SK-N-DZ (cell line): ENCODE measurements at places on chromosomes 1 and 21.

GRCh38 chr1:201016943-201017827, 6.3 kb downstream of the KIF21B start:
- peak; percentile 67 for DNase-seq

DNA sequence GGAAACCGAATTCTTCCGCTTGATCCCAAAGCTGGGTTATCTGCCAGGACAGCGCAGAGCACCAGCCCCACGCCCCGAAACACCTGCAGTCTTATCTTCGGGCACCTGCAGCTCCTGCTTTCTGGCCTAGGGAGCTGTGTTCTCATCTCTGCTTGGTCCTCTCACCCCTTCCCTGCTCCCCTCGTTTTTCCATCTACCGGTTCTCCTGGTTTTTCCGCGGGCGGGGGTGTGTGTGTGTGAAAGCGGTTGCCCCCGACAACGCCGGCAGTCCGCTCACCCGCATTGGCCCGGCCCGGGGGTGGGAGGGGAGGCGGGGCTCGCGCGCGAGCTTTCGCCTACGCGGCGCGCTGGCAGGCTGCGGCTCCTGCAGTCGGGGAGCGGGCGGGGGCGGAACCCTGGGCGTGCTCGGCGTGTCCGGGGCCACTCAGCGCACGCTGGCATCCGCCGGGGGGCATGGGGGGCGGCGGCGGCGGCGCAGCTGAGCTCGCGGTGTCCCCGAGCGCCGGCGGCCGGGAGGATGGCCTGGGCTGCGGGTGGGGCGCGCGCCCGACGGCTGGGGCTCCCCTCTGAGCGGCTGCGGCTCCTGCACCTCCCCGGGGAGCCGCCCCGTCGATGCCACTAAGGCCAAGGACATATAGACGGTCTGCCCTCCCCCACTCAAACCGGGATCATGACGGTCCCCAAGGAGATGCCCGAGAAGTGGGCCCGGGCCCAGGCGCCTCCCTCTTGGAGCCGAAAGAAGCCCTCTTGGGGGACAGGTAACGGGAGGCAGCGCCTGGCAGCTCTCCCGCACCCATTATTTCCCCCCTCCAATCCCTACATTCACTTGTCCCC, 3.2 kb downstream of the ATP8B2 start:
- DNase-seq, result no peak

GRCh38 chr21:34504595-34504994, 7.4 kb downstream of the KCNE1 start:
- no peak for DNase-seq

DNA sequence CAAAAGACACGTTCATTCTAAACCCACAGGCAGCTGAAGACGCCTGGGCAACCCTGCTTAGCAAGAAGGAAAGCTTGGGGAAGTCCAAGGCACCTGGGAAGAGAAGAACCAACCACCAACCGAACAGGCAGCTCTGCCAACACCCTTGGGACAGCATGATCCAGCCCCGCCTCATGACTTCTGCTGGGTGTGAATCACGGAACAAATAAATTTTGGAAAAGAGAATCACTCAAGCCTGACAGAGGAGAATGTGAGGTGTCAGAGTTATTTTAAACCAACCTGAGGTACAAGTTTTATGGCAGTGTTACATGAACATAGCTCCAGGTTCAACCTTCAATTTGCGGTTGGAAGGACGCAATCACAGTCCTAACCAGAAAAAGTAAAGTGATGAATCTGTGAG, 10.0 kb upstream of the PADI4 start:
- no peak for DNase-seq

DNA sequence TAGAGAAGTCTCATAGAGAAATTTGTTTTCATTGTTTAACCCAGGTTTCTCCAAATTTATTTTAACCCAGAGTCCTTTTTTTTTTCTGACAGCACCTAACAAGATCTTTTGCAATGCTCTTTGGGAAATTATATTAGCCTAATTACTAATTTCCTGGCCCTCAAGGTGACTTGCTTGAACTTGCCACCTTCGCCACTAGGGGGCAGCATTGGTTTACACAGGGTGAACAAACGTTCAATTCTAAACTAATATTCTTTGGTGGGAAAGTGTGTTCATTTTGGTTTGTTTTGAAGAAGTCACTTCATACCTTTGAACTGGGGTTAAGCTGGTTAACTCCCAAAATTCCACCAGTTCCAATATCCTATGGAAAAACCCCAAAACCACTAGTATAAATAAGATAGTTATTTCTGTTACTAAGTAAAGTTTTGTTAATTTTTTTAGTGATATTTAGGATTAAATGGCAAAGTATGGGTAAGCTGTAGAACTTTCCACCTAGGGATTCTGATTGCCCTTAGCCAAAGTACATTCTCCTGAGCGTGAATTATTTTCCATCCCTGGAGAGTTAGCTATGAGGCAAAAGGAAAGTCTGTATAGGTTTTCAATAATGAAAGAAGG, 13.0 kb downstream of the CCDC190 start:
- DNase-seq, result peak; percentile 71

GRCh38 chr1:203504400-203505250, 10.7 kb downstream of the OPTC start:
- peak; percentile 63 for DNase-seq

DNA sequence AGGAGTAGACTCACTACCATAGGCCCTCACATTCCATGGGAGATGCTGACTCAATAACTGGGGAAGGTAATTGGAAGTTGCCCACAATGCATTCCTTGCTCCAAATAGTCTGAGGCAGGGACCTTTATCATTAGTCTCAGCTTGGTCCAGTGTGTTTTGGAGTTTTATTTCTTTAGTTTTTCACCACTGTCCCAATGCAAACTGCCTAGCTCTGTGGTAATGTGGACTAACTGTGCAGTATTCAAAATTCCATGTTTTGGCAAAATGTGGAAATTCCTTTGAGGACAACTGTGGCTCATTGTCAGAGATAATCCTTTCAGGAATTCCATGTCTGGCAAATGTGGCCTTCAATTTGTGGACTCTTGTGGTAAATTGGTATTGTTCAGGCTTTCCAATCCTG, 78.1 kb upstream of the PAPPA2 start:
- no peak for DNase-seq

DNA sequence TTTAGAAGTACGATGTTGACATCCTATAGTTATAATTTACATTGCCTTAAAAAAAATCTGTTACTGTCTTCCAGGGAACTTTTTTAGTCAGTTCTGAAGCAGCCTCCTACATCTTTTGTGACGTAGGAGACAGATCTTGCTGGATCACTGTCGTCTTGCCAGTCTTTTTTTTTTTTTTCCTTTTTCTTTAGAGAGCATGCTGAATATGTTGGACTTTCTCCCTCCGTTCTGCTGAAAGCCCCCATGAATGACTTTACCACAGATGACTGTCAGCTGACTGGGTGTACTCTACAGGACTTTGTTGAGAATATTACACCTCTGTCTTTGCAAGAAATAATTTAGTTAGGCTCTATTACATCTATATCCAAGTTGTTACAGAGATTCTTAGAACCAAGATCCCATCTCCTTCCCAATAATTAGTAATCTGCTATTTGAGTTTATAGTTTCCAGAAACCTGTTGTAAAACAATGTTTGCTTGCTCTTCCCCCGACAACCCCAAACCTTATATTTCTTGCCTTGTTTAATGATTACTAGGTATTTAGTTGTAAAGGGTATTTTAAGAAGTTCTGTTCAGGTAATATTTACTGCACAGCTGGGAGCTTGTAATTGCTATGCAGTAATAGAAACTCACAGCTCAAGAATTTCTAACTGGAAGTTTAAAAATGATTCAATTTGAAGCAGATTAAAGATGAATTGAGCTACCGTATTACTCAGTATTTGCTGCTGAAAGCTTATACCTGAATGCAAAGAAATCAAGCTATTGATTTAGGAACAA, 61.8 kb downstream of the RASAL2 start:
- no peak for DNase-seq

DNA sequence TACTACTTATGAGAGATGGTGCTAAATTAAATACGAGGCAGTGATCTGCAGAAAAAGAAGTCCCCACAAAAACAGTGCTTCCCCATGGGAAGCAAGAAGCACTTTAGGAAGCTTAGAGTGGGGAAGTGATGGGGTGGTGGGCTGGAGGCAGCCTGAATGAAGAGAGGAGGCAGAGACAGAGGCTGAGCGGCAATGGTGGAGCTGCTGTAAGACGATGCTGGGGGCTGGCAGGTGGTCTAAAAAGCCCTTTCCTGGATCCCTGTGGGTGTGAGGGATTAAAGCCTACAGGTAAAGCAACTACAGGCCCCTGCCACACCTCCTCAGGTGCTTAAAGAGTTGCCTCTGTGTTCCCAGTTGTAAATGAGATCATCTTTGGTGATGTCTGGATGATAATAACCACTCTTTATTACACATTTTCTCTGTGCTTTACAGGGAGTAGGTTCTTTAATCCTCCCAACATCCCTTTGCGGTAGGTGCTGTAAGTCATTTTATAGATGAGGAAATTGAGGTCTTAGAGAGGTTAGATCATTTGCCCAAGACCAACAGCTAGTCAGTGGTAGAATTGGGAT, 39.2 kb downstream of the CNN3 start:
- DNase-seq, result no peak

DNA sequence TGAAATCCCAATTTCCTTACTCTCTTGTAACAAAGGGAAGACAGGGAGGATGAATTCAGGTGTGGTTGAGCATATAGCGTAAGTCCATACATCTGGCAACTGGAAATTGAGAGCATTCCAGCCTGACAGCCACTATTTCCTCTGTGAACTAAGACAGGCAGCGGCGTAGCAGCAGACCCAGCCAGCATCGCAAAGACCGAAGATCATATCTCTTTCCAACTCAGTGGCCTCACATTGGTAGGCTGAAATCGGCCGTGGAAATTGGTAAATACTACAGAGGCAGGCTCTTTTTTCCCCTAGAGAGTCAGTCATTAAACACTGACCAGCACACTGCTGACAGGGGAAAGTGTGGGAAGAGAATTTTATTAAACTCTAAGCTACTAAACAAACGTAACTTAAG, 43.4 kb downstream of the TARBP1 start:
- DNase-seq, result peak; percentile 79

- no peak for DNase-seq
Measured at GRCh38 chr1:228147768-228148167, 2.0 kb upstream of the GJC2 start.

GRCh38 chr1:78255383-78255782, 209.6 kb downstream of the GIPC2 start:
- DNase-seq, result no peak
